Activated naive CD4-positive, alpha-beta T cell treated with Interleukin-2 at 50 U/mL for 16 hours (primary cell): ENCODE measurements at places on chromosomes 3 and 15.

GRCh38 chr3:157201648-157202278 is 41.8 kb upstream of the CCNL1 start:
- DNase-seq = no peak

- no peak for DNase-seq
Measured at GRCh38 chr3:145177828-145178227, 983.2 kb downstream of the PLOD2 start.

DNA sequence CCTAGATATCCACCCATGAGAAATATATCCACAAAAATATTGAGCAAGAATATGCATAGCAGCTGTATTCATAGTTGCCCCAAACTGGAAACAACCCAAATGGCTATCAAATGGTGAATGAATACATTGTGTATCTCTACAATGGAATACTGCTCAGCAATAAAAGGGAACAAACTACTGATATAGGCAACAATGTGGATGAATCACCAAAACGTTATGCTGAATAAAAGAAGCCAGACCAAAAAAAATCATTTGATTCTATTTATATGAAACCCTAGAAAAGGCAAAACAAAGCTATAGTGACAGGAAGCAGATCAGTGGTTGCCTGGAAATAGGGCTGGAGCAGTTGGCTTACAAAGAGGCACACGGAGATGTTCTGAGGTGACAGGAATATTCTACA is 15.5 kb upstream of the CMTM7 start:
- DNase-seq = no peak

- no peak for DNase-seq
Measured at GRCh38 chr3:42960786-42961185, 18.3 kb upstream of the GASK1A start.

- DNase-seq = no peak
Measured at GRCh38 chr3:53818221-53819162, 27.7 kb downstream of the CHDH start.

DNA sequence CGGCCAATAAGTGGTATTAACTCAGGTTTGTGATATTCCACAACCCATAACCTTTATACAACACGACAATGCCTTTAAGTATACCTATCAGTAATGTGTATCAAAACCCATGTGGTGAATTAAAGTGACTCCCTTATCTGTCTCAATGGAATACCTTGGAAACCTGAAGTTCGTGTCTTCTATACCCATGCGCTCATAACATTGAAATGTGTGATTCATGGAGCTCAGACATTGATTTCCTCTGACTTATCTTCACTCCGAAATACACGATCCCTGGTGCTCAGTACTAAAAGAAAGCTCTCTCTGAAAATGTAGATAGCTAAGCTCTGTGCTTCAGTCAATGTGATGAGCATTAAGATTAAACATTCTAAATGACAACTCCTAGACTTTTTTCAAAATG is 140.3 kb downstream of the TBC1D5 start:
- no peak for DNase-seq

- DNase-seq = peak; percentile 59
Measured at GRCh38 chr15:28098766-28099554, at the start of gene OCA2. Gene OCA2 (minus strand): TSS chr15:28099315. CDS start chr15:28081874, 17,441 bp downstream.

DNA sequence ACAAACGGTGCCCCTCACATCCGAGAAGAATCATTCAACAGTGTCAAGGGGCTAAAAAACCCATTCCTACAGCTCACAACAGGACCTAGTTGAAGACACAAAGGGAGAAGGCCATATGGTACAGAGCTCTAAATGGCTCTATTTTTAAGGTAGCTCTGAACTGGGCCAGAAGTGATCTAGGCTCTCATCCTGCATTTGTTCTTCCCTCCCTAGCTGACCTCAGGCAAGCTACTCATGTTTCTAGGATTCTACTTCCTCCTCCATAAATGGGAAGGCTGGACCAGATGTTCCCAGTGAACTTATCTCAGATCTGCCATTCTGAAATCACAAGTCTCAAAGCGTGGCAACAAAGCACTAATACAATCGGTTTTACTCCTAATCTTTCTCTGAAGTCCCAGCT is 62.3 kb downstream of the CPNE4 start:
- no peak for DNase-seq

GRCh38 chr3:44235604-44236484 is 5.8 kb upstream of the TOPAZ1 start:
- DNase-seq = peak; percentile 44

DNA sequence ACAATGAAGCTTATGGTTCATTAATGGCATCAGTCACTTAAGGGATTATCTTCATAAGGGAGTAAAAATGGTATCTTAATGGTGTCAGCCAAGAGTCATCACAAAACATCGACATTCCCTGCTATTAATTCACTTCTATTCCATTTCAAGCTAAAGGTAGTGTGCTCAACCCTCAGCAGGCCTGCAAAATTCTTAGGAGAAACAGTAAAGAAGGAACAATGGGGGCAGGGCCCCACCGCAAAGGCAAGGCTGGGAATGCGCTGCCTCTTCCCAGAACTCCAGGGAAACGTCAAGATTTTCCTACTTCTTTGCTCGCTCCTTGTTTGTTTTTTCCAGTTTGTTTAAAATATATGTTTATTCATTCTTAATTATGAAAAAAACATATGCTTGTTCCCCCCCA is 187.3 kb upstream of the TSC22D2 start:
- DNase-seq = no peak

GRCh38 chr3:140467104-140467577 is 210.7 kb upstream of the TRIM42 start:
- DNase-seq = no peak

DNA sequence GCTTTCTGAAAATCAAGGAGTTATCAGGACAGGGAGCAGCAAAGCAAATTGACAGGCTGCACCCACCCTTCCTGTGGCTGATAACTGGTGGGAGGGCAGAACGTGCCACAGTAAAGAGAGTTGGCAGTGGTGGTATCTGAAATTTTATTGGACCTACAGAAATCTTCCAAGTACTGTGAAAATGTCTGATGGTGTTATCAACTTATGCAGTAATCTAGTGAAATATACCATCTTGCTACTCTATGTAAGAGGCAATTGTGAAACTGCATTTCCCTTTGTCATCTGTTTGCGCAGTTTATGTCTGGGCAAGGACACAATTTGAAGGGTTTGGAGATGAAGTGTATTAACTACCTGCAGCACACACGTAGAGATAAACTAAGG is 1.5 kb downstream of the PLCL2 start:
- no peak for DNase-seq

GRCh38 chr15:30023798-30024295 is 58.9 kb upstream of the GOLGA8J start:
- DNase-seq = no peak

- DNase-seq = no peak
Measured at GRCh38 chr3:48678056-48678455, 7.7 kb downstream of the NCKIPSD start.

- no peak for DNase-seq
Measured at GRCh38 chr3:122101646-122102045, 46.5 kb downstream of the CD86 start.

DNA sequence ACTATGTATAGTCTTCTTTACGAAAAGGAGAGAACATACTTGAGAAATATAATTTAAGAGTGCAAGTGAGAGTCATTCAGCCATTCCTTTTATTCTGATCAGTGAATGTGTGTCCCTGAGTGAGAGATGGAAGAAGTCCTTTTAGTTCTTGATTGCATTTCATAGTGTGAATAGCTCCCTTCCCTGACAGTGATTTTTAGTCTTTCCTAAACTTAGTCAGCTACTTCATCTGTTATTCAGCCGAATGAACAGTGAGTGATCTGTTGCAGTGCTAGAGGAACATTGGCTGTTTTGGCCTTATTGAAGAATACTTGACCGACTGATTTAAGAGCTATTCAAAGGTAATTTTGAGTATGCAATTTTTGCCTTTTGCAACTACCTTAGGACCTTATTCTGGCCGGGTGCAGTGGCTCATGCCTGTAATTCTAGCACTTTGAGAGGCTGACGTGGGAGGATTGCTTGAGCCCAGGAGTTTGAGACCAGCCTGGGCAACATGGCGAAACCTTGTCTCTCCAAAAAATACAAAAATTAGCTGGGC is 45.5 kb downstream of the UBE2E2 start:
- DNase-seq = no peak

DNA sequence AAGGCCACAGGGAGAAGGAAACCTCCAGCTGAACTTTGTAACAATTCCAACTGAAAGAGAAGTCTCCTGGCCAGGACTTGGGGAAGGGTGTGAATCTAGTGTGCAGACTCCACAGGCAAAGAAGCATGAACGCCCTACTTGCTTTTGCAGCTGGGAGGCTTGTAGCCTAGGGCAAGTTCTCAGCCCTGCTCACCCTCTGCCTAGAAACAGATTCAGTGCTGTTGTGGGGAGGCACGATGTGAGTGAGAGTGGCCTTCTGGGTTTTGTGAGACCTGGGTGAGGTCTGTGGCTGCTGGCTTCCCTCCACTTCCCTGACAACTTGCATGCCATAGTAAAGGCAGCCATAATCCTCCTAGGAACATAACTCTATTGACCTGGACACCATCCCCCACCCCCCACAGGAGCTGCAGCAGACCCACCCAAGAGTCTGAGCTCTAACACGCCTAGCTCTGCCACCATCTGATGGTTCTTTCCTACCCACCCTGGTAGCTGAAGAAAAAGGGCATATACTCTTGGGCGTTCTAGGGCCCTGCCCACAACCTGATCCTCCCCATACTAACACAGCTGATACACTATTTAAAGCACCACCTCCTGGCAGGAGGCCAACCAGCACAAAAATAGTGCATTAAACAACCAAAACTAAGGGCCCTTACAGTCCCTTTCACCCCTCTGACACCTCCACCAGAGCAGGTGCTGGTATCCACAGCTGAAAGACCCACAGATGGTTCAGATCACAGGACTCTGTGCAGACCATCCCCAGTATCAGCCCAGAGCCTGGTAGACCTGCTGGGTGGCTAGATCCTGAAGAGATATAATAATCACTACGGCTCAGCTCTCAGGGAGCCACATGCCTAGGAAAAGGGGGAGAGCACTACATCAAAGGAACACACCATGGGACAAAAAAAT is 426.5 kb downstream of the IGSF11 start:
- DNase-seq = no peak

DNA sequence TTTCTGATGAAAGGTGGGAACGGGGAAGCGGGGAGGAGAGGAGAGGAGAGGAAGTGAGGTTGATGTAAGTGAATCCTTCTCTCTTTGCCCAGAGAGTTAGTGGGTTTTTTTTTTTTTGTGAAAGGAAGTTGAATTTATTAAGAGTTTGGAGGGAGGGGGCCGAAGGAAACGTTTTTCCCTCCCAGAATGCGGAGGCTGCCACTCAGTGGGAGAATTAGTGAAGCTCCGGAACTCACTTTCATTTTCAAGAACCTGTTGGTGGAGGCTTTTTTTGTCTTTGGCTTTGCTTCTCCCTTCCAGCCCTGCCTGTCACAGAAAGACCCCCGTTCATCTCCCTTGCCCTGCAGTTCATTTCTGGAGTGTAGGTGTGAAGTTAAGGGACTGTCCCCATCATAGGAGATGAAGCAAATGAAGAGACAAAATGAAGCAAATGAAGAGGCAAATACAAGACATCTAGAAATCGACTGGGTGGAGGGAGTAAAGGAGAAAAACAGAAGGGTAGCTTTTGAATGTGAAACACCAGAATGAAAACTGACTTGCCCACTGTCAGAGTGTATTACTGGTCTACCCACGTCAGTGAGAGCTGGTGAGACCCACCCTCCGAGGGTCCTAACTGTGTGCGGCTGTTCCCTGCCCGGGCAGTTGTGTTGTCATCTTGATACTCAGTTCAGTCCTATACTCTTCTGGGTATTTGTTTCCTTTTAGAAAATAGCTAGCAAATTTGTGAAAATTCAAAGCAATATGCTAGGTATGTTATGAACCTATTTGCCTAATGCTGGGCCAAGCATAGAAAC is 91.5 kb downstream of the ITPR1 start:
- DNase-seq = peak; percentile 6

DNA sequence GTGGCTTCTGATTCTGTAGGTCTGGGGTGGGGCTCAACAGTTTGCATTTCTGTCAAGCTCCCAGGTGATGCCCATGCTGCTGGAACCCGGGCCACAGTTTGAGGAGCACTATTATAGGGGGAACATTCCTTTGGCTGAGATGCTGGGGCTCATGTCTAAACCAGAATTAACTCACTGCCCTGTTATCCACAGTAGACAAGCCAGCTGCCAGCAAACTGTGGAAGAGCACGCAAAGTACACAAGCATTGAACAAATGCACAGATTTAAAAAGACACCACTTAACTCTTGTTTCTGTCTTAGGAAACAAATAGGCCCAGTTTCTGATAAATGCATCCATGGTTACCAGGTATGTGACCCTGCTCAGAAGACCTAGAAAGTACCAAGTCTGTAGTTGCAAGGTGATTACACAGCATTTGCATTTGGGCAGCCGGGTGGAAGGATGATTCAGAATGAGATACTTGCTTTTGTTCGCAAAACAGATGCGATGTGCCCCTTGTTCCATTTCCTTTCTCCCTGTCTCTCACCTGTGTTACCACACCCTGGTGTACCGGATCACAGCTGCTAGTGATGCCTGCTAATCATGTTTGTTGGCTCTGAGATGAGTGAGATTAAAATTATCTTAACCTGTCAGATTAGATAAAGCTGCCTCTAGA is 12.4 kb downstream of the GYG1 start:
- no peak for DNase-seq

GRCh38 chr3:7683426-7683825 is 818.2 kb upstream of the LMCD1 start:
- no peak for DNase-seq

- DNase-seq = no peak
Measured at GRCh38 chr3:25597535-25598101, 67.1 kb downstream of the TOP2B start.

DNA sequence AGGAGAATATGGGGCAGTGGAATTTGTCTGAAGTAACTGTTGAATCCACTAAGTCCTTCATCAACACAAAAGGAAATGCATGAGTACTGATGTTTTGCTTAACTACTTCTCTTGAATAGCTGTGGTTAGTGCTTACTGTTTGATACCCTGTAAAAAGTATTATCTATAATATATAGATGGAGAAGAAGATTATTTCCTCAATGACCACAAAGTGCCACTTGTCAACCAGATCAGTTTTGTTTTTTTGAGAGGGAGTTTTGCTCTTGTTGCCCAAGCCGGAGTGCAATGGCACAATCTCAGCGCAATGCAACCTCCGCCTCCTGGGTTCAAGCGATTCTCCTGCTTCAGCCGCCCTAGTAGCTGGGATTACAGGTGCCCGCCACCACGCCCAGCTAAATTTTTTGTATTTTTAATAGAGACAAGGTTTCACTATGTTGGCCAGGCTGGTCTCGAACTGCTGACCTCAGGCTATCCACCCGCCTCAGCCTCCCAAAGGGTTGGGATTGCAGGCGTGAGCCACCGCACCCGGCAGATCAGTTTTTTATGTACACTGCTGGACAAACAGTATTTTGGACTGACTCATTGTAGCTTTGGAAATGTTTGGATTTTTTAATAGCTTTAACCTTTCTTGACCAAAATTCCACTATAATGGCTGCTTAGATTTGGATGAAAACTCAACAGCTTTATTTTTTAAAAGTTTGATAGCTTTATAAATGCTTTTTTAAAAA is 1.5 kb upstream of the RPLP1 start:
- DNase-seq = no peak

- no peak for DNase-seq
Measured at GRCh38 chr3:89847955-89848354, 740.5 kb downstream of the EPHA3 start.

- no peak for DNase-seq
Measured at GRCh38 chr3:30343067-30343831, 263.2 kb upstream of the TGFBR2 start.

GRCh38 chr15:94793641-94794040 is 562.3 kb downstream of the MCTP2 start:
- no peak for DNase-seq

GRCh38 chr15:92050220-92050898 is 196.9 kb downstream of the SLCO3A1 start:
- DNase-seq = no peak
